Smooth muscle cell of the umbilical artery (primary cell): ENCODE measurements at places on chromosomes 5 and 9. TPM values are rescaled to one million over a fixed set of nuclear protein-coding genes. Genes with fewer than 3 reads are reported as not detected.

The NTNG2 gene
- total RNA-seq: 4.2 TPM in 2 replicates

The QRFP gene
- total RNA-seq: not detected in 2 replicates

The GABRA6 gene
- not detected in 2 replicates for total RNA-seq

The KCNV2 gene
- total RNA-seq: not detected in 2 replicates

The PTPN3 gene
- total RNA-seq: 0.30 and 1.9 TPM in 2 replicates

The FCN1 gene
- total RNA-seq: not detected in 2 replicates

The CDX1 gene
- not detected in 2 replicates for total RNA-seq

The CCL27 gene
- 0.14 and 0.59 TPM in 2 replicates for total RNA-seq

The GOLGA1 gene
- 13.4 and 17.1 TPM in 2 replicates for total RNA-seq

The PLEKHG4B gene
- 0.28 and 0.30 TPM in 2 replicates for total RNA-seq
